NCI-H1694 treated with DMSO at 0.1 percent for 48 hours (cell line): ENCODE measurements at places on chromosomes 11 and 22.

DNA sequence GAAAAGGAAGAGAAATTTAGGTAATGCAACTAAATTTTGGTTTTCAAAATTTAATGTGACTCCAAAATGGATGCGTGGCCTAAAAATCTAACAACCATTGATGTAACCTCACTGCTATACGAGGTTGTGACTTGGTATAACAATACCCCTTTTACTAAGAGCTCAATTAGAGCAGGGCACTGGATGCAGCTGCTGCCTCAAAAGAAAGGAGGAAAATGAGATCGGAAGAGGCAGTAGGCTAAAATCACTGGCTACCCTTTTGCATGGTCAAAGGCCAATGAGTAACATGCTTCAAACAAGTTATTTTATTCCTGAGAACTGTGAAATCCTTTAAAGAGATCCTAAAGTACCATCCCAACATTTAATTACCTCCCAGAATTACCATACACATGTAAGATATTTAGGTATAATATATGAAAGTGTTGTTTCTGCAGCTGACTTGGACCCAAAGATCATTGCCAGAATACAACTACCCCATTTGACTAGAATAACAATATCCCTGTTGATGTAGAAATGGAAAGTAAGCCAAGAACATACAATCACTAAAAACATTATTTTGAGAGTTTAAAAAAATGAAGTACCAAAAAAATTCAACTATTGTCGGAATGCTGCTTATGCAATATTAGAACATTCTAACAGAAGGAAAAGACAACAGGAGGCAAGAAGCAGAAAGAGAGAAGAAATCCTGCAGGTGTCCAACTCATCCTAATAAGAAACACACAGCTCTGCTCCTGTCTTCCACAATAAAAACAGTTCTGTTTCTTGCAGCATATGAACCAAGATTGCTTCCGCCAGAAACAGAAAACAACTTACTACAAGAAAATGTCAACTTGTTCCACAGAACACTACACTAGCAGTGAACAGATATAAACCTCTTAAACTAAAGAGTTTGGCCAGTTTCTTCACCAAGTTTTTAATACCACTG, 15.0 kb downstream of the SIK3 start:
- DNase-seq: no peak

DNA sequence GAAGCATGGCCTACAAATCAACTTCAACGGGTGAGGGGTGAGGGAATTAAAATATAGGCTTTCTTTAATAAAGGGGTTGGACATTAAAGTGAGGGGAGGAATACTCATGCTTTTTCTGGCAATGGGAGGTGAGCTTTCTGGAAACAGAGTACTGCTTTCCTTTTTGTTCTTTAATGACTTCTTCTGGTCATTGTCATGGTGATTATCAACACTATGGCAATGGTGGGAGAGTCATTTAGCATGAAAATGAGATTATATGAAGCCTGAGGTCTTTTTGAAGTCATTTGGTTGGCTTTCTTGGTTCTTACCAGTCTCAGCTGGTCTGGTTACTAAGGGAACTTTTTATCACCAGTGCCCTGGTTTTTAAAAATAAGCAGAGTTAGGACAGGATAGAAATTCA, 475.8 kb upstream of the LRRC4C start:
- no peak for DNase-seq

- DNase-seq: no peak
These were observed 60.7 kb upstream of the FADD start for GRCh38 chr11:70142221-70142875.

GRCh38 chr11:2382936-2383851, 6.1 kb downstream of the CD81 start:
- no peak for DNase-seq

DNA sequence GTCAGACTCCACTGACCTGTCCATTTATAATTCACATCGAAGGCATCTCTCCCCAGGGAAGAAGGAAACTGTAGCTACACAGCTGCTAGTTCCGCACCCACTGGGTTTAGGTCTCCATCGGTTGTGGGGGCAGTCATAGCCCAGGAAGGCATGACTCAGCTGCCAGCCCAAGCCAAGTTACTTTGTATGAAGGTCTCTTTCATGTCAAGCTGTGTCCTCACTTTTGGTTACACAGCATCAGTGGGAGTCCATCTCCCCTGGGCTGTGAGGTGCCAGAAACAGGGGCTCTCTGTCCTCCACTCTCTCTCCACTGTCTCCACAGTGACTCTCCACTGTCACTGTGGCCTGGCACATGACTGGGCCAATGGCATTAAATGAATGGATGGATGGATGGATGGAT, 585.2 kb downstream of the BRD1 start:
- DNase-seq: no peak

DNA sequence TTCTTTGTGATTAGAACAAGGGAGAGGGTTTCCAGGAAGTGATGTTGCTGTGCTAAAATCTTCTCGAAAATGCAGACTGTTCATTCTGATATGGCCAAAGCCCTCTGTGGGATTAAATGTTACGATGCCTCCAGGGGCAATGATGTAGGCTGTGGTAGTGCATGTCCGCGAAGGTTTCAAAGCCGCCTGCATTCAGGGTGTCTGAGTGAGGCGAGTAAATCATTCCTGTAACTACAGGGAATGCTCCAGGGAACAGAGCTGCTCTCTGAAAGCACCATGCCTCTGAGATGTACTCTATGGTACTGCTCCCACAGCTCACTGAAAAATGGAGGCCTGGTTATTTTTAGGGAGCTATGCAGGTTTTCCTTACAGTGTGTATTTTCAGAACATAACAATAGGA, 21.2 kb downstream of the PDGFD start:
- no peak for DNase-seq

GRCh38 chr22:49363526-49364230, 464.0 kb downstream of the BRD1 start:
- no peak for DNase-seq

DNA sequence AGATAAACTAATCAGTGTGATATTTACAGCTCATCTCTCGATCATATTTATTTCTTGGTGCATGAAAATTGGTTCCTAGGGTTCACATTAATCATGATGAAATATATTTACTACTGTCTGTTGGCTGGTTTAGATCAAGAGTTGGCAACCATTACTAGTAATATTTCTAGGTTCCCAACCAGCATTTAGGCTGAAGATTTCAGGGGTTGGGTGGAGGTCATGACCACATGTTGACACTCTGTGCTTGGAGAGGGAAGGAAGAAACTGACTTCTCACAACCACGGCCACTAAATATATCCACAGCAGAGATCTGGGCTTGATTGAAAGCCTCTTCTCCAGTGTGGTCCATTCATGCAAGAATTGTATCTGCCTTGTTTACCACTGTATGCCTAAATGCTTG, 87.9 kb downstream of the ALX4 start:
- DNase-seq: no peak

GRCh38 chr22:30665786-30666185, 1.9 kb downstream of the DUSP18 start:
- no peak for DNase-seq
